ENCODE measurements at places on chromosomes 11 and 22.

- DNase-seq: no peak
Measured at GRCh38 chr22:39999144-39999757, 4.5 kb downstream of the FAM83F start.

DNA sequence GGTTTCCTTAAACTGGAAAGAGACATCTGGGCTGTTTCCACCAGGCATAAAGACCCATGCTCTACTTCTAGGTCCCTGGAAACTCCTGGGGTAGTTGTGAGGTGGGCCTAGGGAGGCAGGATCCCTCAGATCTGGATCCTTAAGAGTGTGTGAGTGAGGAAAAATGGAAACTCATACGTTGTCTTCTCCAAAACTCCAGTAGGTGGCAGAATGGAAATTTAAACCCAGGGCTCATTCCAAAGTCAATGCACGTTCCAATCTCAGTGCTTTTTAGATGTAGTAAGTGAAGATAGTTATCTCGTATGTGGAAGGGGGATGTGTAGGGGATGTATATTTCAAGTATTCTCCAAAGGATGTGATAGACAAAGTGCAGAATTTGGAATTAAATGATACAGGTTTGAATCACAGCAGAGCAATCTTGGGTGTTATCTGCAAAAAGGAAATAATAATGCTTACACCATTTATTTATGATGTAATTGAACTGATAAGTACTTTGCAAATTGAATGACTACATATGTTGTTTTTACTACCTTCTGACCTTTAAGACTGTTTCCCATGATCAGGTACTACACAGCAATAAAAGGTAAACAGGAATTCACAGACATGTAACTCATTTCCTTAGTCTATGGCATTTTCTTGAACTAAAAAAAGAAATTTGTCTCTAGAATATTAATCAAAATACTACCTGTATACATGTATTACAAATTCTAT lies 13.1 kb upstream of the MMP1 start:
- no peak for DNase-seq

DNA sequence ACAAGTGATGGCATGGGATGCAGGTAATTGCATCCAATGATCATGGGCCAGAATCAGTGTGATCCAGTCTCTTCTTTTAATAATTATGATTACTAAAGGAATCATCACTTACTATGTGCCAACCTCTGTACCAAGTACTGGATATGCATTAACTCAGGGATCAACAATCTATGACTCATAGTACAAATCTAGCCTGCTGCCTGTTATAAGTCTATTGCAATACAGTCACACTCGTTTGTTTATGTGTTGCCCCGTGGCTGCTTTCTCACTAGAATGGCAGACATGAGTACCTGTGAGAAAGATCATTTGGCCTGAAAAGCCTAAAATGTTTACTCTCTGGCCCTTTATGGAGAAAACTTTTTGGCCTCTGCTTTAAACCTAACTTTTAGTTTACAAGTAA lies 45.0 kb downstream of the OR6Q1 start:
- no peak for DNase-seq

DNA sequence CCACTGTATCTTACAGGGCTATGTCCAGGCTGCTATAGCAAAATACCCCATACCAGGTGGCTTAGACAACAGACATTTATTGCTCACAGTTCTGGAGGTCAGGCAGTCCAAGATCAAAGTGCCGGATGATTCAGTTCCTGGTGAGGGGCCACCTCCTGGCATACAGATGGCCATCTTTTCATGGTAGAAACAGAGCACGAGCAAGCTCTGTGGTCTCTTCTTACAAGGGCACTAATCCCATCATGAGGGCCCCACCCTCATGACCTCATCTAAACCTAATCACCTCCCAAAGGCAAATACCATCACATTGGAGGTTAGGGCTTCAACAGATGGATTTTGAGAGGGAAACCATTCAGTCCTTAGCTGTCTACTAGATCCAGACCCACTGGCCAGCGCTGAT lies 117.4 kb upstream of the NECTIN1 start:
- no peak for DNase-seq

DNA sequence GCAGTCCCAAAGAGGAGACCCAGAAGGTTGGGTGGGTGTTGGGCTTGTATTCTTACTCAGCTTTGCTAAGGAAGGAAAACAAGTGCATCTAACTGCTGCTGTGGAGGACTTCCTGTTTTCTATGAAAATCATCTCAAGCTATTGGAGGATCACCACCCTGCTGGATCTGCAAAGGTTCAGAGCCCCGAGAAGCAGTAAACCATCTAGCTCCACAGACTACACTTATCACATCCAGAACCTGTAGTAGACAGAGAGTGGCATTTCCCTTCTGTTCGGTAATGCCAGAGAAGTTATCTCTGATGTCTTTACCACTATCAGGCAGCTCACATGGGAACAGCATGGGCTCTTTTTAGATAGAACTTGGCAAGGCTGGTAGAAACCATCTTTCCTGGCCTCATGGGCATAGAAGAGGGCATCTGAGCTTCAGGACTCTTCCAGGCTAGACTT lies 21.7 kb downstream of the KCNJ1 start:
- no peak for DNase-seq

- no peak for DNase-seq
Measured at GRCh38 chr11:9025101-9025850, 21.5 kb upstream of the NRIP3 start.

- DNase-seq: no peak
Measured at GRCh38 chr11:65429724-65430405, 7.3 kb downstream of the NEAT1 start.

DNA sequence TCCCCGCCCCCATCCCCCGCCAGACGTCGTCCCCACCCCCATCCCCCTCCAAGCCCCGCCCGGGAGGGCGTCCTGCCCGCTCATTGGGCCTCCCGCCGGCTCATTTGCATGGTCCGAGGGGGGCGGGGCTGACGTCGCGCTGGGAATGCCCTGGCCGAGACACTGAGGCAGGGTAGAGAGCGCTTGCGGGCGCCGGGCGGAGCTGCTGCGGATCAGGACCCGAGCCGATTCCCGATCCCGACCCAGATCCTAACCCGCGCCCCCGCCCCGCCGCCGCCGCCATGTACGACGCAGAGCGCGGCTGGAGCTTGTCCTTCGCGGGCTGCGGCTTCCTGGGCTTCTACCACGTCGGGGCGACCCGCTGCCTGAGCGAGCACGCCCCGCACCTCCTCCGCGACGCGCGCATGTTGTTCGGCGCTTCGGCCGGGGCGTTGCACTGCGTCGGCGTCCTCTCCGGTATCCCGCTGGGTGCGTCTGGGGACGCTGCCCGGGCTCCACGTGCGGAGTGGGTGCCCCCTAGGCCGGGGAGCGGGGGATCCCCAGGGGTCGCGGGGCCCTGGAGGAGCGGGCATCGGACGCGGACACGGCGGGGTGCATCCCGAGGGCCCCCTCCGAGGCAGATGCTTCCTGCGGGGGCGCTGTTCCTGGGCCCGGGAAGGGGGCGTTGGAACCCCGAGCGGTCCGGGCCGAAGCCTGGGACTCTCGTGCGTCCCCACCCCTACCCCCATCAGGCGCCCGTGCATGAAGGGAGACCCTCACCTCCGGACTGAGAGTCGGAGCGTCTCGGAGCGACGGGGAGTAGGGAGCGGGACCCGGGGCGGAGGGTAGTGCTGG lies at the start of gene PNPLA3:
Gene PNPLA3, plus strand, starts transcription at position 175 of the 834 bp plus-strand sequence. Its CDS starts 107 bp downstream, at position 282.
- peak; percentile 40 for DNase-seq
